GM04504 (cell line): ENCODE measurements at places on chromosomes 12 and 14.

- no peak for DNase-seq
Observed at GRCh38 chr12:112595410-112595809, 176.7 kb downstream of the PTPN11 start.

- DNase-seq, result no peak
Observed at GRCh38 chr12:122097927-122098756, 19.6 kb downstream of the MLXIP start.

- DNase-seq, result no peak
Observed at GRCh38 chr12:20077618-20078017, 290.7 kb upstream of the PDE3A start.

DNA sequence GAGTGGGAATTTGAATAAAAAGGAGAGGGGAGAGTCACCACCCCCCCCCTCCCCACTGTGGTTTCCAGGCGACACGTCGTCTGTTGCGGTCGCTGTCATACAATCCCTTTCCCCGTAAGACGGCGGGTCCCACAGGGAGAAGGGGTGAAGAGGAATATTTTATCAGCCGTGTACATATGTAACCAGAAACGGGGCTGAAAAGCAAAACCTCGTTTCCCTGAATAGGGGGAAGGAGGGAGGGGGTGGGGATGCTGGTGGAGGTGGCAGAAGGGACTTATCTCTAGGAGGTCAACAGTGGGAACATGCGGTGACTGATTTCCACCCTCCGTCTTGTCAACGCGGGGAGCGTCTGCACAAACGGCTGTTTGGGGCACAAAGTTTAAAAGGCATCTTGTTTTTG lies 171.4 kb downstream of the RBM19 start:
- DNase-seq, result no peak

DNA sequence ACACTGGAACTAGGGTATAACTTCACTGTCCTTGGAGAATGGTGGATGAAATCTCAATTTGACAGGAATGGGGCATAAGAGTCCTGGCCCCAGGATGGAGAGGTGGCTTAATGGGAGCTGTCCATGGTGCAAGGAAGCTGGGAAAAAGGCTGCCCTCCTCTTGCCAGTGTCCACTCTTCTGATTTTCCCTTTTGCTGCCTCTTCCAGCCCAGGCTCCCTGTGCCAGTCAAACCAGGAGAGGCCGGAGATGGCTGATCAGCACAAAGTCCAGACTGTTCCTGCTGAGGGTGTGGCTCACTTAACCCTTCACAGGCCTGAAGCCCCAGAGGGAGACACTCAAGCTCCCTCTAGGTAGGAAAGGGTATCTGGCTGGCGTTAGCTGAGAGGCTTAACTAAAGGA lies at the start of gene MYO1A:
Gene MYO1A, minus strand, starts transcription at position 240 of the 400 bp plus-strand sequence. CDS start 1,806 bp downstream, outside the sequence.
- DNase-seq, result no peak

- no peak for DNase-seq
Observed at GRCh38 chr12:28618171-28618570, 427.9 kb downstream of the CCDC91 start.

GRCh38 chr12:75978677-75979076 lies 52.9 kb downstream of the PHLDA1 start:
- DNase-seq, result no peak

DNA sequence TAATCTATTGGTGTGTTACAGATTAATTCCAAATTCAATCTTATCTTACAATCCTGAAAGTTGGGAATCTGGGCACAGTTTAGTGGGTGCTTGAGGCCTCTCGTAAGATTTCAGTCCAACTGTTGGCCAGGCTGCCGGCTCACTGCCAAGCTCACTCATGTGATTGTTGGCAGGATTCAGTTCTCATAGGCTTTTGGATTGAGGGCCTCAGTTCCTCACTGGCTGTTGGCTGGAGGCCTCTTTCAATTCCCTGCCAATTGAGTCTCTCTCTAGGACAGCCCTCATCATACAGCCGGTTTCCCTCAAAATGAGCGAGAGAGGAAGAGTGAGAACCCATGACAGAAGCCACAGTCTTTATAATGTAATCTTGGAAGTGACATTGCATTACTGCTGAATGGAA lies 123.5 kb upstream of the FBXO33 start:
- DNase-seq, result no peak

- no peak for DNase-seq
Observed at GRCh38 chr12:132608231-132609171, 1.9 kb downstream of the LRCOL1 start.

GRCh38 chr14:104420990-104421389 lies 158.6 kb upstream of the C14orf180 start:
- no peak for DNase-seq

DNA sequence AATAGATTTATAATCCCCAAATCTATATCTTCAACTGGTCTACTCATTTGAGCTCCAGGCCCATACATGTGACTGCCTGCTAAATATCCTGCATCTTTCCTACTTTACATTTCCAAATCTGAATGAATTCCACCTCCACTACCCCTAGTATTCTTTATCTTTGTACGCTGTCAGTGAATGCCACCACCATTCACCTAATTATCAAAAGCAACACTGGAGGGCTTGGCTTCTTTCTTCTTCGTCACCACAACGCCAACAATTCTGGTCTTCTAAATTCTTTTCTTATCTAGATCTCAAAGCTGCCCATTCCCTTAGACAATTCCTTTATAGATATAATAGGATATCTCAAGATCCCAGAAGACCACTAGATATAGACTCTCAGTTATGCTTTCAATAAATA lies 47.1 kb upstream of the ADAMTS20 start:
- DNase-seq, result no peak

GRCh38 chr12:47704719-47705118 lies 1.1 kb downstream of the RPAP3 start:
- no peak for DNase-seq
